ENCODE measurements at places on chromosomes 5 and 9.

DNA sequence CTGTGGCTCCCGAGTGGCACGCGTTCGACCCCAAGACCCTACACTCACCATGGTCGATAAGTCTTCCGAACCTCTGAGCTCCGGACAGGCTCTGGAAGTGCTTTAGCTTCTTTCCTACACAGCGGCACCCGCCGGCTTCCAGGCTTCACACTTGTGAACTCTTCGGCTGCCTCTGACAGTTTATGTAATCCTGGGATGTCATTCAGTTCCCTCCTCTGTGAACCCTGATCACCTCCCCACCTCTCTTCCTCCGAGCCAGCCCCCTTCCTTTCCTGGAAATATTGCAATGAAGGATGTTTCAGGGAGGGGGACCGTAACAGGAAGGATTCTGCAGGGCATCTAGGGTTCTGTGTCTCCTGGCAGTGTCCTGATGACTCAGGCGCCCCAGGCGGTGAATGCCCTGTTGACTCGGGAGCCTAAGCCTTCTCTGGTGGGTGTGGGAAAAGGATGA is at the start of gene CD14:
Gene CD14 (minus strand): TSS at position 155 of the 451 bp plus-strand sequence. CDS start 104 bp downstream, at position 51.
- DNase-seq = no peak

GRCh38 chr5:142120247-142120935 is 11.8 kb downstream of the NDFIP1 start:
- DNase-seq = no peak

GRCh38 chr5:137708796-137709559 is 26.9 kb downstream of the KLHL3 start:
- DNase-seq = no peak

- no peak for DNase-seq
Measured at GRCh38 chr9:69645488-69645887, 26.7 kb downstream of the APBA1 start.

DNA sequence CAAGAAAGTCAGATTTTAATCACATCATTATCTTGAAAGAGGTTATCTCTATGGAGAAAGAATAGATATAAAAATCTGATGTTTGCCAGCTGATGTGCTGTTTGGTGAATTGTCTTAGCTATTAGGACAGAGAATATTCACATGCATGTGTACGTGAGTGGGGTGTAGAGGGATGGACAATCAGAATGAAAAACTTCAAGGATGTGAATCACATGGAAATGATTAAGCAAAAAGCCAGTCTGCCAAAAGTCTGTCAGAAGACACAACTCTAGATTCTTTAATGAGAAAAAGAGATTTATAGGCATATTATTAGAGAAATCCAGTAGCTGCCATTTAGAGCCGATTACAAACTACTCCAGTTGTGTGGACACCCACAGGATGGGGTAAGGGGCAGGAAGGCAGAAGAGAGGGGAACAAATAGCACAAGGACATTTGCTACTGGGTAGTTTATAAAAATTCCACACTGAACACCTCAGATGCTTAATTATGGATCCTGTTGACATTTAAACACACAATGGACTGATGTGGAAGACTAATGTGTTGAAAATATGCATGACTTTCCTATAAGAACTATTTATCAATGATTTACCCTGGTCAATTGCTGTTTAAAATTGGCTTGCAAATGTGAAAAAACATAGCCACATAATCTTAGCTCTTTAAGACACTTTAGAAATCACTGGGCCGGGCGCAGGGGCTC is 127.4 kb downstream of the PTTG1 start:
- DNase-seq = no peak

GRCh38 chr9:124873664-124874063 is 11.7 kb downstream of the ARPC5L start:
- no peak for DNase-seq

GRCh38 chr5:137995077-137995748 is 37.7 kb downstream of the FAM13B start:
- no peak for DNase-seq

GRCh38 chr5:147051193-147051592 is 172.6 kb upstream of the PPP2R2B start:
- no peak for DNase-seq

All from GM19239 (cell line).